ENCODE measurements at places on chromosomes 6 and 20. TPM values are rescaled to one million over a fixed set of nuclear protein-coding genes. Genes with fewer than 3 reads are reported as not detected.
A peak's percentile ranks its signal among the peaks of the same experiment; 100 is the strongest.

RING1 gene
- 43.1 TPM for total RNA-seq

RGS19 gene
- total RNA-seq = 36.9 TPM

MAN1A1 gene
- total RNA-seq = 38.4 TPM

MRAP2 gene
- total RNA-seq = not detected

POLR3F gene
- total RNA-seq = 18.0 TPM

PLCB1 gene
- total RNA-seq = 8.5 TPM

KHDRBS2 gene
- not detected for total RNA-seq

EYS gene
- total RNA-seq = not detected

RBCK1 gene
- total RNA-seq = 90.5 TPM

IPCEF1 gene
- 17.7 TPM for total RNA-seq

HTR1E gene
- total RNA-seq = not detected

ANGPT4 gene
- not detected for total RNA-seq

PROKR2 gene
- total RNA-seq = 0.18 TPM

DNA sequence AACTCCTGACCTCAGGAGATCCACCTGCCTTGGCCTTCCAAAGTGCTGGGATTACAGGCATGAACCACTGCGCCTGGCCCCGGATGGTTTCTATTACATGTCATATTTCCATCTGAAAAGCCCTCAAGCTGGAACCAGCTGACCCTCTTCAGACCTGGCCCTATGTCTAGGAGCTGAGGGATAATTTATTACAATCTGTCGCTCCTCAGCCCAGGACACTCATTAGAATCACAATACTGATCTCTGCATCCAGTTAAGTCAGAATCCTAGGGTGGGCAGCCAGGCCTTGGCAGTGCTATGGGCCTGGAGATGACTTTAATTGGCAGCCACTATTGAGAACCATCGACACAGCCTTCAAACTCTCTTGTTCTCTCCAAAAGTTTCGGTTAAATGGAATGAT is 162.6 kb upstream of the SNX9 start:
- no peaks in the 10 kb centered on the region for H3K27me3 ChIP-seq
- no peak overlapping the region for H3K4me3 ChIP-seq
- H3K27ac ChIP-seq = no peak overlapping the region

- H3K27me3 ChIP-seq = no peaks in the 10 kb centered on the region
- no peaks in the 10 kb centered on the region for H3K36me3 ChIP-seq
- no peak overlapping the region for H3K4me3 ChIP-seq
- peaks cover 57% of the 10 kb centered on the region for H3K4me1 ChIP-seq
- H3K27ac ChIP-seq = no peak overlapping the region
Observed at GRCh38 chr6:15260099-15260821, 14.4 kb downstream of the JARID2 start.

DNA sequence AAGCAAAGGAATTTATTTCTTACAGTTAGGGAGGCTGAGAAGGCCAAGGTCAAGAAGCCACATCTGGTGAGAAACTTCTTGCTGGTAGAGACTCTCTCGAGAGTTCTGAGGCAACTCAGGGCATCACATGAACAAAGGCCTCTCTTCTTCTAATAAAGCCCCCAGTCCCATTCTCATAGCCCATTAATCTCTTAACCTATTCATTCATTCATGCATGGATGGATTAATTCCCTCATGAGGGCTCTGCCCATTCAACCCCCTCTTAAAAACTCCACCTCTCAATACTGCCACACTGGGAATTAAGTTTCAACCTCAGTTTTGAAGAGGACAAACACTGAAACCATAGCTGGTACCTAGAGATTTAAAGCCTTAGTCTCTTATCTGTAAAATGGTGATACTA is 217.9 kb upstream of the SPTLC3 start:
- DNase-seq = no peak
- no peak overlapping the region for H3K4me3 ChIP-seq
- H3K27me3 ChIP-seq = no peaks in the 10 kb centered on the region
- no peaks in the 10 kb centered on the region for H3K4me1 ChIP-seq
- no peak overlapping the region for H3K27ac ChIP-seq

- no peak overlapping the region for H3K27ac ChIP-seq
- no peak overlapping the region for H3K4me3 ChIP-seq
- no peaks in the 10 kb centered on the region for H3K36me3 ChIP-seq
- H3K4me1 ChIP-seq = no peaks in the 10 kb centered on the region
- DNase-seq = no peak
- H3K27me3 ChIP-seq = no peaks in the 10 kb centered on the region
Observed at GRCh38 chr6:32655203-32655710, 11.2 kb downstream of the HLA-DQB1 start.

DNA sequence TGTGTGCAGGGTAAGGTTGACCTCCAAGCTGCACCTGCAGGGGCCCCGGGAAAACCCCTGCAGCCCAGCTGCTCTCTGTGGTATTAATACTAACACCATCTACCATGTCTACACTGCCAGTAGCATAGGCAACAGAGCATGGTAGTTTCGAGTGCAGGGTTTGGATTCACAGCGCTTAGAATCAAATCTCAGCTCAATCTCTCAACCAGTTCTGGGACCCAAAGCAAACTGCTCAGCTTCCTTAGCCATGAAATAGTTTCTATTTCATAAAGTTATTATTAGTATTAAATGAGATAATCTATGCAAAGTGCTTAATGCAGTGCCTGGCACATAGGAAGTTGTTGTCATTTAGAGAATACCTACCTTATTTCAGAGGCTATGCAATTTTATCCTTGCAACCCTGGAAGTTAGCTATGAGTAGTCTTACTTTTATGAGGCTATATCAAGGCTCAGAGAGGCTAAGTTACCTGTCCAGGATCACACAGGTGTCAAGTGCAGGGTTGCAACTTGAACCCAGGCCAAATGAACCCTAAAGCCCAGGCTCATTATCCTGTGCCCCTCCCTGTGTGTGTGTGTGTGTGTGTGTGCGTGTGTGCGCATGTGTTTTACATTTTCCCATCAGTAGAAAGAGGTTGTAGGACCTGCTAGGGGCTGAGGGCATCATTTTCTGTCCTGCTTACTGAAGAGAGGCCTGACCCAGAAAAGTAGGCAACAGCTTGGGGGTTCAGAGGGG is 27.6 kb upstream of the MRPS18A start:
- H3K4me3 ChIP-seq = no peak overlapping the region
- no peaks in the 10 kb centered on the region for H3K4me1 ChIP-seq
- DNase-seq = no peak
- H3K27me3 ChIP-seq = no peaks in the 10 kb centered on the region
- H3K27ac ChIP-seq = no peak overlapping the region

GRCh38 chr20:62628691-62629090 is 13.6 kb upstream of the SLCO4A1 start:
- no peak overlapping the region for H3K4me3 ChIP-seq
- no peak overlapping the region for H3K27ac ChIP-seq
- no peaks in the 10 kb centered on the region for H3K27me3 ChIP-seq
- no peak for DNase-seq

GRCh38 chr6:90314514-90314913 is 17.9 kb upstream of the BACH2 start:
- no peak overlapping the region for H3K4me3 ChIP-seq
- DNase-seq = no peak
- no peaks in the 10 kb centered on the region for H3K36me3 ChIP-seq
- H3K27me3 ChIP-seq = no peaks in the 10 kb centered on the region
- H3K4me1 ChIP-seq = no peaks in the 10 kb centered on the region

DNA sequence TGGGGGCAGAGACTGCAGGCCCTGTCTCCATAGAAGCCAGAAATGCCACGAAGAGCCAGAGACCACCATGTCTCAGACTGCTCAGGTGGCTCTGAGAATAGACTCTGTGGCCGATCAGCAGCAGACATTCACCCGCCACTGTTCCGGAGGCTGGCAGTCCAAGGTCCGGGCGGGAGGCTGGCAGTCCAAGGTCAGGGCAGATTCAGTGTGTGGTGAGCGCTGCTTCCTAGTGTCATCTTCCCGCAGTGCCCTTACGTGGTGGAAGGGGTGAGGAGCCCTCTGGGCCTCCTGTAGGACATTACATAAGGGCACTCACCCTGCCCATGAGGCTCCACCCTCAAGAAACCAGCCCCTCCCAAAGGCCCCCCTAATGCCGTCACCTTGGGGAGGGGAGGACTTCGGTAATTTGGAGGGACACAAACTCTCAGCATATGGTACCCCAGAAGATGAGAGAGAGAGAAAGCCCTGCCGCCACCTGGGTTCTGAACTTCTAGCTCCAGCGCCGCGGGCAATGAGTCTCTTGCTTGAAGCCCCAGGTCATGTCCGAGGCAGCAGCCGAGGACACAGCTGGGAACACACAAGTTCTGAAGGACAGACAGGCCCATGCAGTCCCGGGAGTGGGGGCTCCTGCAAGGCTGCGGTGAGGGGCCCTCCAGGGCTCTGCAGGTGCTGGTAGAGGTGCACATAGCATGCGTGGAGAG is 36.4 kb downstream of the DACT2 start:
- no peak overlapping the region for H3K27ac ChIP-seq
- no peak overlapping the region for H3K4me3 ChIP-seq
- H3K36me3 ChIP-seq = no peaks in the 10 kb centered on the region
- H3K4me1 ChIP-seq = no peaks in the 10 kb centered on the region

GRCh38 chr6:139641376-139641775 is 266.9 kb upstream of the CITED2 start:
- H3K27me3 ChIP-seq = no peaks in the 10 kb centered on the region
- DNase-seq = no peak
- no peak overlapping the region for H3K27ac ChIP-seq
- no peaks in the 10 kb centered on the region for H3K36me3 ChIP-seq
- H3K4me3 ChIP-seq = no peak overlapping the region

- H3K4me1 ChIP-seq = peaks cover 46% of the 10 kb centered on the region
- no peaks in the 10 kb centered on the region for H3K36me3 ChIP-seq
- H3K27me3 ChIP-seq = no peaks in the 10 kb centered on the region
- H3K4me3 ChIP-seq = peak overlapping the region; percentile 95
Observed at GRCh38 chr6:169702840-169703246, 917 bp downstream of the C6orf120 start.

GRCh38 chr20:44756956-44757355 is 11.3 kb downstream of the KCNK15 start:
- no peaks in the 10 kb centered on the region for H3K36me3 ChIP-seq
- no peak for DNase-seq
- H3K4me1 ChIP-seq = no peaks in the 10 kb centered on the region
- H3K27me3 ChIP-seq = no peaks in the 10 kb centered on the region
- H3K27ac ChIP-seq = no peak overlapping the region
- no peak overlapping the region for H3K4me3 ChIP-seq

- no peaks in the 10 kb centered on the region for H3K27me3 ChIP-seq
- DNase-seq = no peak
- no peaks in the 10 kb centered on the region for H3K4me1 ChIP-seq
- no peak overlapping the region for H3K4me3 ChIP-seq
- no peak overlapping the region for H3K27ac ChIP-seq
Observed at GRCh38 chr20:20207291-20207690, 155.0 kb downstream of the CFAP61 start.

- H3K36me3 ChIP-seq = no peaks in the 10 kb centered on the region
- H3K27ac ChIP-seq = no peak overlapping the region
- H3K27me3 ChIP-seq = no peaks in the 10 kb centered on the region
- H3K4me1 ChIP-seq = peaks cover 10% of the 10 kb centered on the region
Observed at GRCh38 chr20:51628533-51629398, 86.2 kb upstream of the NFATC2 start.

DNA sequence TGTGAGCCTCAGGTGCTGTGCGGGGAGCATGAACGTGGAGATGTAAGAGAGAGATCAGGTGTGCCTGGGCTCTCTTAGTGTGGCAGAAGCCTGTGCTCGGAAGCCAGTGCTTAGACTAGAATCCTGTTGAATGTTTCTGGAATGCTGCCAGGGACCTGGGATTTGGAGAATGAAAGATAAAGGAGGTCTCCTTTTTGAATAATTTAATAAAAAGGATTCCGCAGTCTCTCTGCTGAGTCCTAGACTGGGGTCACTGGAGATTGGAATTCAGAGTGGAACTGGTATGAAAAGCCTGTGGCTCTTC is 18.8 kb upstream of the EFCAB8 start:
- no peak overlapping the region for H3K27ac ChIP-seq
- no peak for DNase-seq
- H3K4me1 ChIP-seq = peaks cover 13% of the 10 kb centered on the region
- no peaks in the 10 kb centered on the region for H3K27me3 ChIP-seq
- peaks cover 38% of the 10 kb centered on the region for H3K36me3 ChIP-seq

GRCh38 chr20:50601511-50602431 is 89.6 kb downstream of the RIPOR3 start:
- H3K27ac ChIP-seq = no peak overlapping the region
- DNase-seq = no peak
- no peaks in the 10 kb centered on the region for H3K36me3 ChIP-seq
- H3K4me3 ChIP-seq = no peak overlapping the region
- H3K27me3 ChIP-seq = no peaks in the 10 kb centered on the region

- H3K27ac ChIP-seq = no peak overlapping the region
- no peaks in the 10 kb centered on the region for H3K27me3 ChIP-seq
- no peak for DNase-seq
- H3K4me1 ChIP-seq = no peaks in the 10 kb centered on the region
- no peak overlapping the region for H3K4me3 ChIP-seq
- H3K36me3 ChIP-seq = no peaks in the 10 kb centered on the region
Observed at GRCh38 chr6:39344821-39345280, 22.3 kb upstream of the KCNK16 start.

- H3K4me3 ChIP-seq = no peak overlapping the region
- no peak for DNase-seq
- H3K36me3 ChIP-seq = no peaks in the 10 kb centered on the region
- H3K4me1 ChIP-seq = no peaks in the 10 kb centered on the region
- no peaks in the 10 kb centered on the region for H3K27me3 ChIP-seq
Observed at GRCh38 chr6:65289491-65289890, 417.5 kb downstream of the EYS start.

GRCh38 chr6:165605901-165606739 is 56.9 kb downstream of the PDE10A start:
- no peak overlapping the region for H3K4me3 ChIP-seq
- H3K36me3 ChIP-seq = no peaks in the 10 kb centered on the region
- no peak overlapping the region for H3K27ac ChIP-seq

DNA sequence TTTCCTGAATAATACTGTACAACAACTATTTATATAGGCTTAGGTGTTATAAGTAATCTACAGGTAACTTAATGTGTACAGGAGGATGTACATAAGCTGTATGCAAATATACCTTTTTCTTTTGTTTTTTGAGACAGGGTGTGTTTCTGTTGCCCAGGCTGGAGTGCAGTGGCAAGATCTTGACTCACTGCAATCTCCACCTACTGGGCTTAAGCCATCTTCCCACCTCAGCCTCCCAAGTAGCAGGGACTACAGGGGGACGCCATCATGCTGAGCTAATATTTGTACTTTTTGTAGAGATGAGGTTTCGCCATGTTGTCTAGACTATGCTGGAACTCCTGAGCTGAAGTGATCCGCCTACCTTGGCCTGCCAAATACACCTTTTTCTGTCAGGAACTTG is 191.7 kb upstream of the ZNF217 start:
- no peaks in the 10 kb centered on the region for H3K27me3 ChIP-seq
- H3K4me3 ChIP-seq = no peak overlapping the region
- DNase-seq = no peak
- no peaks in the 10 kb centered on the region for H3K4me1 ChIP-seq
- no peaks in the 10 kb centered on the region for H3K36me3 ChIP-seq

GRCh38 chr6:150176152-150176551 is 33.3 kb downstream of the PPP1R14C start:
- DNase-seq = no peak
- H3K27ac ChIP-seq = no peak overlapping the region
- no peaks in the 10 kb centered on the region for H3K27me3 ChIP-seq
- no peaks in the 10 kb centered on the region for H3K4me1 ChIP-seq
- H3K4me3 ChIP-seq = no peak overlapping the region

GRCh38 chr20:45964006-45964400 is 8.0 kb downstream of the ZNF335 start:
- peaks cover 5% of the 10 kb centered on the region for H3K4me1 ChIP-seq
- no peaks in the 10 kb centered on the region for H3K27me3 ChIP-seq
- no peak overlapping the region for H3K27ac ChIP-seq
- H3K36me3 ChIP-seq = peaks cover 65% of the 10 kb centered on the region
- DNase-seq = no peak
